Renal cortical epithelial cell (primary cell): ENCODE measurements at places on chromosomes 1 and 21. TPM values are rescaled to one million over a fixed set of nuclear protein-coding genes. Genes with fewer than 3 reads are reported as not detected.

DNA sequence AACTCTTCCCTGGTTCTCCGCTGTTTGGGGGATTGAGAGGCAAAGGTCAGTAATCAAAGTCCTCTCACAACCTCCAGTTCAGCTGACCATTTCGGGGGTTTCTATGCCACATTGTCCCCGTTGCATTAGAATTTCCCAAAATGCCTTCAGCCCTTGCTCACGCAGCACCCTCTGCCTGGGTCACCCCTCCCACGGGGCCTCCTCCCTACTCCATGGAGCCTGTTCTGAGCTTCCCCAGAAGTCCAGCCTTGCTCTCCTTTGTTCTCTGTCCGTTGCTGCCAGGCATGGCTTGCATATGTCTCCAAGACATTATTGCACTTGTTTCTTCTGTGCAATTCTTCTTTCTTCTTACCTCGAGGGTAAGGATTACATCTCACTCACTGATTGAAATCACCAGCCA is 16.5 kb downstream of the DMRTB1 start:
- DNase-seq: no peak

Gene BECN2
- total RNA-seq: not detected in 2 replicates

Gene C1orf174
- 31.8 and 33.5 TPM in 2 replicates for total RNA-seq

Gene TNN
- not detected in 2 replicates for total RNA-seq

DNA sequence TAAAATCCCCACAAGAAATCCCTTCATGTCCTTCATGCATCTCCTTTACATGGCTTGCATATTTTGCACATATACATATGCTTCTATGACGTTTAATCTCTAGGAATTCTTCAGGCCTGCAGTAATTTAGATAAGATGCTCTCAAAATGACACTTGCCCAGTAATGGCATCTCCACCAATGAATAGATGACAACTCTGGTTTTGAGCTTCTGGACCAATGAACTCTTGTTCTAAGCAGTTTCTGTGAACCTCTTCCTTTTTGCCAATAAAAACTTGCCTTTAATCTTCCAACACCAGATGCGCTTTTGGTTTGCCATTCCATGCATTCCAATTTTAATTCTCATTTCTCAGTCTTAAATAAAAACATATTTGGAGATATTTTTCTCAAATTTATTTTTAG is 189.8 kb upstream of the OLFM3 start:
- DNase-seq: no peak

DNA sequence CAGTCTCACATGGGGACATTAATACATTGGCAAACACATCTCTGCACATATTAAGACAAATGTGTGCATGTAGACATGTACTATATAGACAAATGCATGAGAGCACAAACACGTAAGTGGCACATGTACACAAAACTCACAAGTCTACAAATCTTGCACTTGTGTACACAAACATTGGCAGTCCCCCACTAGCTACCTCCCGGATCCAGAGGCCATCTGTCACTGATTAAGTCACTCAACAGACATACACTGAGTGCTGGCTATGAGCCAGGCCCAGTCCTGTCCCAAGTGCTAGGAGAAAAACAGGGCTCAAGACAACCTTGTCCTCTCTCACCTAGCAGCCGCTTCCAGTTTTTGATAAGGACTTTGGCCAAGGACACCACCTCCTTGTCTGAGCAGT is 7.0 kb downstream of the TCEA3 start:
- DNase-seq: no peak

Gene YOD1
- 15.1 and 15.5 TPM in 2 replicates for total RNA-seq

Gene PCSK9
- total RNA-seq: 1.1 and 17.5 TPM in 2 replicates

DNA sequence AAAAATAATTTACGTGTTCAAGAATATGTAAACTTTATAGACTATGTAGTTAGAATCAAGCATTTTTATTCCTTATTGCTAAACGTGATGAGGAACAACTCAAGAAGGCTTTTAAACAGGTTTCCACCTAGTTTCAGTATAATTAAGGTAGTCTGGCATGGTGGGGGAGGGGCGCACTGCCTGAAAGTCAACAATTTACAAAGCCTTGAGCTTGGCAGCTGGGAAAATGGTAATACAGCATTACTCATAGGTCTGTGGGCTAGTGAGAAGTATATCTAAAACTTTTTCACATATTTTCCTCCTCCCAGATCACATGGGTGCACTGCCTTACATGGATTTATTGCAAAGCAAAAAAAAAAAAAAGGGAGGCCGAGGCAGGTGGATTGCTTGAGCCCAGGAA is 75.2 kb downstream of the EVI5 start:
- DNase-seq: peak; percentile 93

DNA sequence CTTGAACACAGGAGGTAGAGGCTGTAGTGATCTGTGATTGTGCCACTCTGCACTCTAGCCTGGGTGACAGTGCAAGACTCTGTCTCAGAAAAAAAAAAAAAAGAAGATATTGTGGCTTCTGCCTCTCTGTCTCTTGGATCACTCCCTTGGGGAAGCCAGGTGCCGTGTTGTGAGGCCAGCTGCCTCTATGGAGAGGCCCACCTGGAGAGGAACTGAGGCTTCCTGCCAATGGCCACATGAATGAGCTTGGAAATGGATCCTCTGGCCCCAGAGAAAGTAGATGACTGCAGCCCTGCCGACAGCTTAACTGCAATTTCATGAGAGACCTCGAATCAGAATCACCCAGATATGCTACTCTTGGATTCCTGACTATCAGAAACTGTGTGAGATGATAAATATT is 19.7 kb upstream of the AK2 start:
- no peak for DNase-seq

DNA sequence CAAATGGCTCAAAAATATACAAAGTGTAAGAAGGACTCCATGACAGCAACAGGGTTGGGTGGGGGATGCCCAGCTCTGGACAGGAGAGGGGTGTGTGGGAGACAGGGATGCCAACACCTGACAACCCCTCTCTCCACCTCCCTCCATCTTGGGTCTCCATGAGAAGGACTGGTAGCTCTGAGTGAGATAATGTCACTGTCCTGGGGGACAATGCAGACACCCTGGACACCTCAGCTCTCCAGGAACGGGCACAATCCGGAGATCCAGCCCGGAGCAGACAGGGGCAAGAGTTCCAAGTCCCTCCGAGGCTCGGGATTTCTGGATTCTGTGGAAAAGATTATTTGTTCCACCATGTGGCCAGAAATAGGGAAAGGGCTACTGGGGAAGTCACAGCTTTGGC is 122.5 kb downstream of the GLIS1 start:
- no peak for DNase-seq

DNA sequence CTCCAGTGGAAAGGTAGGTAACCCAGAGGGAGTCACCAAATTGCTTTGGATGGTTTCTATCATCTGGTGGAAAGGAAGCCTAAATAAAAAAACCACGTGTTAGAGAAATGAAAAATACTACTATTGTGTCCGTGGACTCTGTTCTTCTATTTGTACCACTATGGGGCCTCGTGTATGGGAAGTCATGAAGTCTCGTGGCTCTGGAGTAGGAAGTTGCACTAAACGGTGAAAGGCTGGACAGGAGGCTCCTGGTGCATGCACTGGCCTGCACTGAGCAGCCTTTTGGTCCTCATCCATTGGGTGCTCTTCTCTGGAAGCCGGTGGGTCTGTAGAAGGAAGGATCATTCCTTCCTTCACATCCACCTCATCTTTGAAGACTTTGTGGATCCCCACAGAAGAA is 17.0 kb downstream of the F3 start:
- no peak for DNase-seq

DNA sequence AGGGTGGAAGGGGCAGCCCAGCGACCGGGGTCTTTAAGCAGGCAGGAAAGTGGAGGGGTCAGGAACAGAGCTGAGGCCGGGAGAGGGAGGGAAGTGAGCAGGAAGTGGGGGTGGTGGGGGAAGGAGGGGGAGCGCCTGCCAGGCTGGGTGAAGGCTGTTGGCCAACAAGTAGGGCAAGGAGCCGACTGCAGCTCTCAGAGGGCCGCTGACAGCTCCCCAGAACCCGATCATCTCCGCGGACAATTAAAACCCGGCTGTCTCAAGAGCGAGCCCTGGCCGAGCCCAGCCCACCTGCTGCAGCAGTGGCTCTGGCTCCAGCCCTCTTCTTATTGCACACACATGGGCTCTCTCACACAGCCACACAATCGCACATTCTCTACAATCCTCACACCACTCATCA is 51.6 kb downstream of the GRIK3 start:
- no peak for DNase-seq

Gene SYPL2
- total RNA-seq: 0.45 TPM in 1 of 2 replicates, not detected in the other

Gene C1orf115
- total RNA-seq: 6.9 and 10.7 TPM in 2 replicates

Gene VSIG8
- total RNA-seq: not detected in 2 replicates

- no peak for DNase-seq
Observed at GRCh38 chr1:168455764-168456163, 88.0 kb downstream of the XCL2 start.

DNA sequence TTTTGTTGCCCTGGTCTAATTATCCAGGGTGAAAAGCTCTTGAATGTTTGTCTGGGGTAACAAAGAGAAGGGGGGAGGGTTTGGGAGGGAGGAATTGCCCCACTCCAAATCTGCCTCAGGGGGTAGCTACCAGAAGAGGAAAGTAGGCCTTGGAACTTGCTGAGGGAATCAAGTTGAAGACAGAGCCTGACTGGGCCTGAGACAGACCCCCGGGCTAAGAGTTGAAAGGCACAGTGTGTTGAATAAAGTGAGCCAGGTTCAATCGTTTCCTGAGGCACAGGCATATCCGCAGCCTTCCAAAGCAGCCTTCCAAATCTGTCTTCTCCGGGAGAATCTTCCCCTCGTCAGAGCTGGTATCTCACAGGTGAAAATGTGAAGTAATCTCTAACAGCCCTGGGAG is 96.6 kb downstream of the LRIG2 start:
- no peak for DNase-seq

Gene ERI3
- total RNA-seq: 52.6 and 67.7 TPM in 2 replicates

DNA sequence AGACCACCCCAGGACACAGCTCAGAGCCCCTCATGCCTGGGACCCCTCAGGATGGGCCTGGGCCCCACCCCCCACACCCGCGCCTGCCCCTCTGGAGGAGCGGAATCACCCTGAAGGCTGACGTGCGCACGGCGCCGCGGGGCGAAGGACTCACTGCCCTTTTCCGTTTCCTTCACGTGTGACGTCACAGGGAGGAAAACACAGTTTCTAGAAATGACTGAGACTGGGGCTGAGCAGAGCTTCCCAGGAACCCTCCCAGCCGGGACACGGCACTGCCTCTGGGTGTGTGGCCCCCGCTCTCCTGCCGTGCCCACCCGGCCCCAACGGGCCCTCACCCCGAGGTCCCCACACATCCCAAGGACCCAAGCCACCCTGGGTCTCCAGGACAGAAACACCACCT is 5.4 kb upstream of the TNFRSF4 start:
- DNase-seq: no peak

DNA sequence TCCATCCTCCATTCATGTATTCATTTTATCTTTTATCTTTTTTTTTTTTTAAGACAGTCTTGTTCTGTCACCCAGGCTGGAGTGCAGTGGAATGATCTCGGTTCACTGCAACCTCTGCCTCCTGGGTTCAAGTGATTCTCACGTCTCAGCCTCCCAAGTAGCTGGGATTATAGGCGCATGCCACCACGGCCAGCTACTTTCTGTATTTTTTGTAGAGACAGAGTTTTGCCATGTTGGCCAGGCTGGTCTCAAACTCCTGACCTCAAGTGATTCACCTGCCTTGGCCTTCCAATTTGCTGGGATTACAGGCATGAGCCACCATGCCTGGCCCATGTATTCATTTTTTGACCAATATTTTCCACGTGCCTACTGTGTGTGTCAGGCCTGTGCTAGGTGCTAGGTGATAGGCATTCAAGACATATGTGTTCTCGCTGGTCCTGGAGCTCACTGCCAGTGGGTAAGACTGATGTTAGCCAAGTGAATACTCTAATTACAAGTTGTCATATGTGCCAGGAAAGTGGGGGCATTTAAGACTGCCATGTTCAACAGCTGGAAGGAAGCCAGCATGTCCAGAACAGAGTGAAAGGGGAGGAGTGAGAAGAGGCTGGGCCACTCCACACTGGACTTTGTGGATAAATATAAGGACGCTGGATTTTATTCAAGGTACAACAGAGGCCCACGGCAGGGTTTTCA is 5.3 kb upstream of the CELSR2 start:
- DNase-seq: no peak

- no peak for DNase-seq
Observed at GRCh38 chr1:94321662-94322061, 84.3 kb upstream of the ARHGAP29 start.

Gene SYTL1
- total RNA-seq: 9.0 and 25.4 TPM in 2 replicates

- no peak for DNase-seq
Observed at GRCh38 chr1:185245466-185245865, 71.6 kb downstream of the IVNS1ABP start.

- DNase-seq: no peak
Observed at GRCh38 chr1:1308756-1309250, 406 bp downstream of the PUSL1 start.

Gene CFHR5
- total RNA-seq: not detected in 2 replicates
